Cardiac septum (tissue), 1 donor: ENCODE measurements at places on chromosomes 1 and 21. TPM values are rescaled to one million over a fixed set of nuclear protein-coding genes. Genes with fewer than 3 reads are reported as not detected.

- peak; percentile 90 for DNase-seq
Observed at GRCh38 chr1:151047591-151047924, at the start of gene C1orf56. C1orf56 (plus strand) TSS chr1:151047751; CDS start chr1:151047848, 97 bp downstream.

DNA sequence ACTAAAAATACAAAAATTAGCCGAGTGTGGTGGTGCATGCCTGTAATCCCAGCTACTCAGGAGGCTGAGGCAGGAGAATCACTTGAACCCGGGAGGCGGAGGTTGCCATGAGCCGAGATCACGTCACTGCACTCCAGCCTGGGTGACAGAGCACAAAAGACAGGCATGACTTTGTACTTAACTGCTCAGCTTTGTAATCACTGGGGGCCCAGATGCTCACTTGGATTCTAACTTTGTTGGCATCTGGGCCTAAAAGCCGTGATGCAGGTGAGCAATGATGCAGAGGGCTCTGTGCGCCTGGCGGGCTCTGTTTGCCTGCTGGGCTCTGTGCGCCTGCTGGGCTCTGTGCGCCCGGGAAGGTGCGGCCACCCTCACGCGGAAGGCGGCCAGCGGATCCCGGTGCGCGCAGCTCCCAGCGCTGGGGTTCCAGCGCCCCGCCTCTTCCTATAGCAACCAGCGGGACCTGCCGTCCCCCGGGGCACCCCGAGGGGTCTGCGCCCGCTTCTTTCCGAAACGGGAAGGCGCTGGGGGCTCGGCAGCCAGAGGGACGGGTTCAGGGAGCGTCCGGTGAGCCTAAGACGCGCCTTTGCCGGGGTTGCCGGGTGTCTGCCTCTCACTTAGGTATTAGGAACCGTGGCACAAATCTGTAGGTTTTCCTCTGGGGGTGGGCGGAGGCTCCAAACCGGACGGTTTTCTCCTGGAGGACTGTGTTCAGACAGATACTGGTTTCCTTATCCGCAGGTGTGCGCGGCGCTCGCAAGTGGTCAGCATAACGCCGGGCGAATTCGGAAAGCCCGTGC is 31.7 kb downstream of the PRMT2 start:
- no peak for DNase-seq

GRCh38 chr1:171940368-171940767 is 99.1 kb downstream of the DNM3 start:
- no peak for DNase-seq

GRCh38 chr1:38899560-38899959 is 18.2 kb upstream of the GJA9 start:
- no peak for DNase-seq

GRCh38 chr1:154391086-154391770 is 13.9 kb upstream of the IL6R start:
- DNase-seq = no peak

GRCh38 chr1:229101011-229101871 is 169.7 kb upstream of the RAB4A start:
- DNase-seq = no peak

The RIPK4 gene
- 0.13 TPM for total RNA-seq
